Fibroblast of skin of abdomen (primary cell): ENCODE measurements at places on chromosomes 4 and X.

- DNase-seq: no peak
Measured at GRCh38 chrX:93741811-93742210, 67.8 kb downstream of the FAM133A start.

GRCh38 chr4:74982546-74983252 is 49.8 kb downstream of the PARM1 start:
- no peak for DNase-seq

DNA sequence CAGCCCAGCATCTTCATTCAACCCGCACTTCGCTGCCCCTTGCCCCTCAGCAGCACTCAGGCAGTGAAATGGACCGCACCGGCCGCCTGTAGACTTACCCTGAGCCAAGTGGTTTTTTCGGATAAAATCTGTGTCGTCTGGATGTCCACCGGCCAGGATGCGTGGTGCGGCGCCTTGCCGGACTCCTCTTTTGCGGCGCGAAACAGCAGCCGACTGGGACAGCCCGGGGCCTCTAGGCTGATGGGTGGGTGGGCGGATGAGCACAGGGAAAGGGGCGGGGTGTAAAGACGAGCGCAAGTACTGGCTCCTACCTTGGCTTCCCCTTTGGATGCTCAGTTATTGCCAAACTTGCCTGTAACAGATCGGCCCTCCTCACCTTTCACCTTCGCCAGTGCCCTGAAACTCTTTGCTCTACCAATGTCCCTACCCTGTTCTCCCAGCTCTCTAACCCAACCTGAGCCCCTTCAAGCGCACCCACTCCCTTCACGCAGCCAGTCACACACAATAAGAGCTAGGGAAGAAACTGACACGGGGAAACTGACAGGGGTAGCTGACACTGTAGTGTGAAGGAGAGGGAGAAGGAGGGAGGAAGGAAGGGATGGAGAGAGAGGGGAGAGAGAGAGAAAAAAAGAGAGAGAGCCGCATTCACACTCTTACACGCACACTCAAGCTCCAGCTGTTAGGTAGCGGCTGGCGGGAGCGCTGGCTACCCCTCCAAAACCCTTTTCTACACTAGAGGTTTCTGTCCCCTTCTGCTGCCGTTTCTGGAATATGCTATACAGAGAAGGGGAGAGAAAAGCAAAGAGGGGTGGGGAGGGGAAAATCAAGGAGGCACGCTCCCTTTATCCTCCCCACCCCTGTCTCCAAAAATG is 559 bp downstream of the TRPC5 start:
- DNase-seq: no peak

GRCh38 chrX:96693407-96693806 is 8.8 kb downstream of the DIAPH2 start:
- DNase-seq: no peak

- DNase-seq: peak; percentile 3
Measured at GRCh38 chrX:102711872-102712215, 404 bp upstream of the GPRASP2 start.

DNA sequence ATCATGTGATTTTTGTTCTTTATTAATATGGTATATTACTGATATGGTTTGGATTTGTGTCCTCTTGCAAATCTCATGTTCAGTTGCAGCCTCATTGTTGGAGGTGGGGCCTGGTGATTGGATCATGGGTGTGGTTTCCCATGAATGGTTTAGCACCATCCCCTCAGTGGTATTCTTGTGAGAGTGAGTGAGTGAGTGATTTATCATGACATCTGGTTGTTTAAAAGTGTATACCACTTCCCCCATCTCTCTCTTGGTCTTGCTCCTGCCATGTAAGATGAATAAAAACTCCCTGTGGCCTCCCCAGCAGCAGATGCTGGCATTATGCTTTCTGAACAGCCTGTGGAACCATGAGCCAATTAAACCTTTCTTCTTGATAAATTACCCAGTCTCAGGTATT is 111.5 kb downstream of the TAB3 start:
- DNase-seq: no peak

DNA sequence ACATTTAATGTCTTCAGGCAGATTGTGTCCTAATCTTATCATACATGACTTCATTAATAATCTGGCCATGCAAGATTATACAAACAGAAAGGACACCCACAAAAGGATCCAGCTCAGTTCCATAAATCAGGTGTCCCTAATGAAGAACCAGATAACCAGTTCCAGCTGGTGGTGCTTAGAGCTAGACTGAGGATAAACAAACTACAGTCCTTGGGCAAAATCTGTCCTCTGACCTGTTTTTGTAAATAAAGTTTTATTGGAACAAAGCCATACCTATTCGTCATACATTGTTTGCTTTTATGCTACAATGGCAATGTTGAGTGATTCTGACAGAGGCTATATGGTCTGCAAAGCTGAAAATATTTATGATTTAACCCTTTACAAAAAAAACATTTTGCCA is 199.5 kb downstream of the MID1IP1 start:
- DNase-seq: no peak

- DNase-seq: no peak
Measured at GRCh38 chr4:78099058-78099457, 41.9 kb downstream of the FRAS1 start.

GRCh38 chr4:121936101-121936500 is 15.8 kb downstream of the TRPC3 start:
- DNase-seq: no peak

- DNase-seq: no peak
Measured at GRCh38 chrX:40852586-40852985, 117.2 kb upstream of the MED14 start.

GRCh38 chrX:49251325-49251724 is 13.2 kb downstream of the FOXP3 start:
- no peak for DNase-seq

- DNase-seq: peak; percentile 51
Measured at GRCh38 chrX:20263474-20263873, 3.2 kb downstream of the RPS6KA3 start.

- peak; percentile 51 for DNase-seq
Measured at GRCh38 chrX:101759000-101759399, 99.3 kb upstream of the ARMCX2 start.

- no peak for DNase-seq
Measured at GRCh38 chr4:57184378-57185029, 74.3 kb upstream of the IGFBP7 start.

GRCh38 chr4:21882051-21882839 is 66.3 kb downstream of the KCNIP4 start:
- peak; percentile 18 for DNase-seq

DNA sequence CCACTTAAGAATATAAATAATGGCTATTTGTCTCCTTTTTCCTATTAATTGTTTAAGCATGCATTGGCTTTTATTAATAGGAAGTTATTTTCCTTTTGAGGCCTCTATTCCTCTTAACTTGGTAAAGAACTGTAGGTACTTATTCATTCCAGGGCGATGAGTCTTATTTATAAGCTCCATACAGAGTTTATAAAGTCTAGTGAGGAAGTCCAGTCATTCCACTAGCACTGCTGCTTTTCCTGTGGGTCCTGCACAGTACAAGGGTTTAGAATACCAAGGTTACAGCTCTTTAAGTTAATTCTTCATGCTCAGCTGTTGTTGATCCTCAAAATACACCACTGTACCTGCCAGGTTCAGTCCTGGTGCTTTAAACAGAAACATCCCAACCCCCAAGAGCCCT is 28.5 kb upstream of the WNK3 start:
- no peak for DNase-seq

- no peak for DNase-seq
Measured at GRCh38 chrX:153864101-153864500, 21.9 kb downstream of the L1CAM start.

DNA sequence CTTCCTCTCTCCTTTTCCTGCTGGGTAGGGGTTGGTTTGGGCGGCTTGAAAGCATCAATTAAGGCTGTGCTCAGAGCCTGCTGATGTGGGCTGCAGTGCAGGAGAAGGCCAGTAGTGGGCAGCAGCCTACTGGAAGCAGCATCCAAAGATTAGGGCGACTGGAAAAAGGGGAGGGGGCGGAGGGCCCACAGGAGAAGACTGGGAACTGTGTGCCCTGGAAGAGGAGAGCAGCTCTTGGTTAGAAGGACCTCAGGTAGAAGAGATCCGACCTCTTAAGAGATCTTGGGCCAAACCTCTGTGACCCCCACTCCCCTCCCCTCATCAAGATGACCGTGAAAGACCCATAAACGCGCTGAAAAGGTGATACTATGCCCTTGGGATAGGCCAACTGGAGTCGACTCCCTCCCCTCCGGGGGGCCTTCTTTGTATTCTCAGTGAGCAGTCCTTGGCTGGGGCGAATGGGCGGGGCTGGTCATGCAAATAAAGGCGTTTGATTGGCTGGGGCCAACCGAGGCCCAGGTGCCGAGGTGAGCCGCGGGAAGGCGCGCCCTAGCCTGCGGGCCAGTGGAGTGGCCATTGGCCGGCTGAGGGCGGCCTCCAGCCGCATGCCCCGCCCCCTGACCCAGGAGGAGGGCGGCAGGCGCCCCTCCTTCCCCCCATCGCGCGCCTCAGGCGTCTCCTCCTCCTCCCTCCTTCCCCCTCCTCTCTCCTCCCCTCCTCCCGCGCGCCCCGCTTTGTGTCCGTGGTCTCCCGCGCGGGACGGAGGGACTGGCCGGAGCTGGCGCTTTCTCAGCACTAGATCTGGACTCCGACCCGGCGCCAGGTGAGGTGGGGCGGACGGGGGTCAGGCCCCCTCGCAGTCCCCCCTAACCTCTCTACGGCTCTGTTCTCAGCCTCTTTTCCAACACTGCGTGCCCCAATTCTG is 10.1 kb downstream of the DLG3 start:
- peak; percentile 60 for DNase-seq

DNA sequence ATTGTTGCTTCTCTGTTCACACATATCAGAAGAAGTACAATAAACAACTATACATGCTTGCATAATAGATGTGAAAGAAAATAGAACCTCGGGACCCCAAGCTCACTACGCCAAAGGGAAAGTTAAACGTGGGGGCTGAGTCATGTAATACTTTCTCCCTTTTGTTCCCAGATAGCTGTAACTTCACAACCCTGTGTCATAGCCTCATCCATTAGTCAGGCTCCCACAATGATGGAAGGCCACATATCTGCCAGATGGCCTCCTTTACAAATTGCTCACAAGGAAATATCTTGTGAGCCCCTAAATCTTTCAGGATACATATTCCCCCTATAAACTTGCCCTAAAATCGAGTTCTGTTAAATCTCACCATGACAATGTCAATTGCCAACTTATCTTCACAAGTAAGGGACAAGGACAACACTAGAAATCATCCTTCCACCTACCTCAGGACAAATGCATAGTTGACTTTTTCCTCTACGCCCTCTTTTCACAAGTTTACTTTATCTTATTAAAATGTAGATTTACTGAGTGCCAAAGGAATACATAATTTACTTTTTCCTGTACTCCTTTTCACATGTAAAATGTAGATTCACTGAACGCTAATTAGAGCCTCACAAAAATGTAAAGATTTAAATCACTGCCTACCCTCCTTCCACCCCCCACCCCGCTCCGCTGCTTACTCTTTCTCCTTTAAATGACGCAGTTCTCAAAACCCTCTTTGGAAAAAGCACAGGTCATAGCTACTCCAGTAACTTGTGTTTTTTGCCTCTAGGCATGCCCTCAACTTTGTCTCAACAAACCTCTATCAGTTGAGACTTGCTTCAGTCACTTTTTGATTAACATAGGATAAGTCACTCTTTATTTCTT is 477.1 kb downstream of the DTHD1 start:
- no peak for DNase-seq

- DNase-seq: no peak
Measured at GRCh38 chrX:41421071-41421729, 25.9 kb upstream of the NYX start.

DNA sequence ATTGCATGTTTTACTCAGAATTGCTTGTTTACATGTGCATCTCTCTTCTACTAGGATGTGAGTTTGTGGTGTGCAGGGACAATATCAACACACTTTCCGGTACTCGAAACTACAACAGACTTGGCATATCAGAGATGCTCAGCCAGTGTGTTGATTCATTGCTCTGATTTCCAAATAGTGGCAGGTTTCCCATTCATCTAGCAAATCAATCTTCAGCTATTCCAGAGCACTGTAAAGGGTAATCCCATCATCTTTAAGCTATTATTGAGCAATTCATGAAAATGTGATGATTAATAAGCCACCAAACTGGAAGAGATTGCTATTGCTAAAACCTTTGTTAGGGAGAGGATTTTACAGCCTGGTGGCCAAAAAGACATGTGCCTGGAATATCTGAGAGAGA is 574.2 kb upstream of the CPEB2 start:
- DNase-seq: no peak

DNA sequence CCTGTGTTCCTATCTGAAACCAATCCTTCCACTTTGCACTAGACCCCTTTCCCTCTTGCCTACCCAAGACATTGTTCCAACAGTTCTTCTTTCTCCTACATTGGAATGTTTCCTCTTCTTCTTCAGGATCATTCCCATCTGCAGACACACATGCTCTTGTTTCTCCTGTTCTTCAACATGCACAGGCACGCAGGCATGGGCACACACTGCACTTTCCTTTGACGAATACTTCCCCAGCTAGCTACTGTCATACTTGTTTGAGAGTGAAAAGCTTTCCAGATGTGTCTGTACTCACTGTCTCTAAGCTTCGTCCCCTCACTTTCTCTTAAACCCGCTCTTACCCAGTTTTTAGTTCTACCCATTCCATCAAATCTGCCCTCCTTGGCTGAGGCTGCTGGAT is 31.8 kb upstream of the ERVMER34-1 start:
- no peak for DNase-seq

DNA sequence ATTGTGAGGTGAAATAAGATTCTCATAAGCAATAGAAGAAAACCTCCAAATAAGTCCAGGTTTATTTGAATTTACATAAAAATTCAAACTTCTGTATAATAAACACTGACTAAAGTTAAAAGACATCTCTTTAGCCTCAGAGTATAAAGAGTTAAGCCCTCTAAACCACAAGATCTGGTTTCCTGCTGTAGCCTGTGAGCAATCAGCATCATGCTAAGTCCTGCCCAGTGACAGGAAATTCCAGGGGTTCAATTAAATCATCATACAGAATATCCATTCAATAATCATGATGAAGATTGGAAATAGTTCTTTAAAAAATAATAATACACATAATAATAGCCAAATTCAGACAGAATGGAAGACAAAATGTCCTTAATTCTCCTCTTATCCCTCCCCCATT is 139.2 kb upstream of the DGKK start:
- peak; percentile 23 for DNase-seq

DNA sequence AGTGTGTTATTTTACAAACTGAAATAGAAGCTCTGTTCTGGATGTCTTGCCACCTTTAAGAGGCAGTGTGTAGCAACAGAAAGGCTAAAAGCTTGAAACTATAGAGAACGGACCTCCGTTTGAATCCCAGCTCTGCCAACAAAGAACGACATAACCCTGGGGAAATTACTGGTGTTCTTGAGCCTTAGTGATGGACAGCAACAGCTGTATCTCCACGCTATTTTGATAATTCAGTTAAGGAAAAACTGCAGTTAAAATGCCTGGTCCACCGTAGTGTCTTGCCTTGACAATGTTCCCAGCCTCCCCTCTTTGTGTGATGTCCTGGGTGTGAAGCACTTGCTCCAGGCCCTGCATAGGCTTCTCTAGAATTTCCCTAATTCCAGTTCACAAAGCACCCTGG is 256.8 kb upstream of the HS3ST1 start:
- no peak for DNase-seq

- DNase-seq: no peak
Measured at GRCh38 chrX:124343016-124343415, 3.3 kb upstream of the SH2D1A start.
